ENCODE measurements at places on chromosomes 6 and 20.

GRCh38 chr20:38129893-38130609, 35.0 kb downstream of the TGM2 start:
- no peak for DNase-seq

DNA sequence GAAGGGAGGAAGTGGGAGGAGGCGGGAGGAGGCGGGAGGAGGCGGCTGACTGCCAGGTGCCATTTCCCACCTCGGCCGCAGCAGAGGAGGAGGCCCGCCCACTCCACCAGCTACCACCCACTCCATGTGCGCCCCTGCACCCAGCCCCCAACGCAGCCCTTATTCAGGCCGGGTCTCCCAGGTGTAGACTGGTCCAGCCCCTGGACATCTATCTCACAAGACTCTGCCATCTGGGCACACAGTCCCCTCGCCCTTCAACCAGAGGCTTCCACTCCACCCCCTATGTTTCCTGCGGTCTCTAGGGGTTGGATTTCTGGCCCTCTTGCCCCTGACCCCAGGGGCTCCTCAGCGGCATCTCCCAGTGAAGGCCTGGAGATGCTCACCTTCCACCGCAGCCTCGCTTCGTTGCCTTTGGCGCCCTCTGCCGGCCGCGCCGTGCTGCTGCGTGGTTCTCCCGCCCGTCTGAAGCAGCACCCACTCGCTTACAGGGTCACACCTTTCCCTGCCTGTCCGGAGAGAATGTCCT, 32.6 kb upstream of the FAM83D start:
- DNase-seq = peak; percentile 81

- DNase-seq = no peak
These were observed 109.3 kb downstream of the DNAH8 start for GRCh38 chr6:38824243-38824894.

- no peak for DNase-seq
These were observed 24.3 kb downstream of the ARHGAP40 start for GRCh38 chr20:38625896-38626295.

GRCh38 chr20:10447028-10447427, 11.9 kb downstream of the SLX4IP start:
- peak; percentile 69 for DNase-seq

DNA sequence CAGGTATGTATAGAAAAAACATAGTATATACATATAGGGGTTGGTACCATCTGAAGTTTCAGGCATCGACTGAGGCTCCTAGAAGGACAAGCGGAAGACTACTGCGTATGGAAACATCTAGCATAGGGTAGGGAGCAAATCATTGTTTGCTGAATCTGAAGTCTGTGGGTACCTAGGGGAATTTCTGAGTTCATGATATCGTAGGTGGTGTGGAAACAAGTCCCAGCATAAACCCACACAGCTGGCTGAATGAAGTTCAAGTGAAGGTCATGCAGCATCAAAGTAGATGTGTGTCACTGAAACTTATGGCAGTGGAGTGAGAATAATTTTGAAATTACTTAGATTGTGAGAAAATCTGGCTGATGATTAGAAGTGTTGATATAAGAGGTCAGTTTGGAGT, 39.4 kb downstream of the MAP7 start:
- no peak for DNase-seq

DNA sequence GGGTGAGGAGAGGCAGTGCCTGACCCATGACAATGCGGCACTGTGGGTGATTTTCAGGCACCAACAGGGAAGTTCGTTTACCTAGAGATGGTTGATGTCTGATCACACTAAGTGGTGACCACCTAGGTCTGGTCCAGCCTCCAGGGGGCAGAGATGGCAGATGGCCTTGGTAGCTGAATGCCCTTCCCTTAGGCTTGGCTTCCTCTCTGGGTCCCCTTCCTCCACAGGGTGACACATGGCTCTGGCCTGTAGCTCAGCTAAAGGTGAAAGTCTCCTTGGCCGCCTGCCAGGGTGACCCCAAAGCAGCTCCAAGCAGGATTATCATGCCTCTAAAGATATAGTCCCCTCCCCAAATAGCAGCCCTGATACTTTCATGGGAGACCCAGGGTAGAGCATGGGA, 6.4 kb downstream of the GDAP1L1 start:
- no peak for DNase-seq

DNA sequence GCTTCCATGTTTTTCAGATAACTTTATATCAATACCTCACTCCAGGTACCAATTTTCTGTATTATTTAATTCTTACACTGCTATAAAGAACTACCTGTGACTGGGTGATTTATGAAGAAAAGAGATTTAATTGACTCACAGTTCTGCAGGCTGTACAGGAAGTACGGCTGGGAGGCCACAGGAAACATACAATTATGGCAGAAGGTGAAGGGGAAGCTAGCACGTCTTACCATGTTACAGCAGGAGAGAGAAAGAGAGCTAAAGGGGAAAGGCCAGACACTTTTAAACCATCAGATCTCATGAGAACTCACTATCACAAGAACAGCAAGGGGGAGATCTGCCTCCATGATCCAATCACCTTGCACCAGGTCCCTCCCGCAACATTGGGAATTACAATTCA, 119.1 kb upstream of the BMP5 start:
- DNase-seq = no peak

DNA sequence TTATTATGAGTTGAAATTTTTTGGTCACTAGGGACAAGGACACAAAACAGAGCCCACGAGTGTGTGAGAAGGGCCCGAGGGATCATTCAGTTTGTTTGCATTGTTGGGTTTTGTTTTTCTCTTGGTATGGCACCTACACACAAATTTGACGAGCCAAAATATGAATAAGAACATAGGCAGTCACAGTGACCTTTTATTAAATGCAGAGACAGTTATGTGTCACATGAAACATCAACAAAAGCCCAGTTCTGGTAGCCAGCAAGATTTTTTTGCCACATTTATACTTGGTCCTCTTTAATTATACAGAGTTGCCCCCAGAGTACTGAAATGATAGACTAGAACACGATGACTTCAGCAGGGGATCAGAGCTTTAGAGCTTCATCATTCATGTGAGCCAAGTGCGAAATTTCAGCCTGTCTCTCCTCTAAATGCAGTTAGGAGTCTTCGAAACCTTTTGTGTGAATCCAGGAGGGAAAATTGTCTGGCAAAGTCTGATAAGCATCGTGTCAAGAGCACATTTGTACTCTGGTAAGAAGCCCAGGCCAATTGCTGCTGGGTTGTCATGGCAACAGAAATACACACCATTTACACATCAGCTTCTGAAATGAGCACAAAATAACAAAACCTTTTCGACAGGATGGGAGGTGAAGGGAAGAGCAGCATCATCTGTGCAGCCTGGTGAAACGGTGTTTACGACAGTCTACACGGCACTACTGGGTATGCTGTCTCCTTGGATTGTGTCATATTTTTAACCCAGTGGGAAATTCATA, 79.2 kb upstream of the RIPOR2 start:
- peak; percentile 42 for DNase-seq

DNA sequence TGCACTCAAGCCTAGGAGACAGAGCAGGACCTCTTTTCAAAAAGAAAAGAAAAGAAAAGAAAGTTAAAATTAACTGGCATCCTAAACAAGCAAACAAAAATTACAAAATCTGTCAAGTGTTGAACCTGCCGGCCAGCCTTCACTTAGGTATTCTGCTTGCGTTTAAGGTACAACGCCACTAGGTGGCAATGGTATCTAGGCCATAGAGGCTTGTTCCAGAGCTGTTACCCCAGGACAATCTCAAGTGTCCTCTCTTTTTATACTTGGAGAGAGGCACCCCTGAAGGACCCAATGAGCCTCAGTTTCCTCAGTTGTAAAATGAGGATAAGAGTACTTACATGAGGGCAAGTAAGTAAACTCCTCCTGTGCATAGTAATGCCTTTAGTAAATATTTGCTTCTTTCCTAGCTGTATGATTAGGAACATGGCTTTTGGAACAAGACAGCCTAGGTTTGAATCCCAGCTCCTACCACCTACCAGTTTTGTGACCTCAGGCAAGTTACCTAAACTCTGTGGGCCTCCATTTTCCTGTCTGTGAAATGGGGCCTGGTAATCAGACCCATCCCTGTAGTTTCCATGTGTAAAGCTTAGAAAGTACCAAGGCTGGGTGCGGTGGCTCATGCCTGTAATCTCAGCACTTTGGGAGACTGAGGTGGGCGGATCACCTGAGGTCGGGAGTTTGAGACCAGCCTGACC, 5.8 kb upstream of the PACSIN1 start:
- peak; percentile 59 for DNase-seq

- no peak for DNase-seq
These were observed 167.2 kb upstream of the THEMIS start for GRCh38 chr6:128068119-128068479.

DNA sequence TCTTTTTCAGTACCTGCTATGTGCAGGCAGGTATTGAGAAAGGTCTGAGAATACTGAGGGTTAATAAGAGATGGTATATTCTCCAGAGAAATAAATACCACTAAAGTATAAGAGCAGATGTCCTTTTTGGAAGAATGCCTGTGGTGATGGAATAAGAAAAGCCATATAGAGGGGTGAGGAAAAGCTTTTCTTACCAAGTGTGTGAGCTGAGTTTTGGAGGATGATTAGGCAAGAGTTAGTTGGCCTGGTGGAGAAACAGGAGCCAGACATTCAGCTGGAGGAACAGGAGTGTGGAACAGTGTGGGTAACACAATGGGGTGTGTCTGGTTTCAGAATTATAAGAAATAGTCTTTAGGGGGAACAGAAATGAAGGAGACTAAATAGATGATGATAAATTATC, 19.9 kb downstream of the ZNF451 start:
- DNase-seq = no peak

GRCh38 chr6:15280028-15280427, 34.2 kb downstream of the JARID2 start:
- no peak for DNase-seq

- DNase-seq = no peak
These were observed 38.5 kb downstream of the SIM1 start for GRCh38 chr6:100426241-100426640.

- no peak for DNase-seq
These were observed 24.6 kb upstream of the C20orf204 start for GRCh38 chr20:64011366-64011779.

- no peak for DNase-seq
These were observed 22.8 kb upstream of the LRRC1 start for GRCh38 chr6:53771785-53772624.

GRCh38 chr6:134190883-134191282, 127.0 kb downstream of the SGK1 start:
- no peak for DNase-seq

DNA sequence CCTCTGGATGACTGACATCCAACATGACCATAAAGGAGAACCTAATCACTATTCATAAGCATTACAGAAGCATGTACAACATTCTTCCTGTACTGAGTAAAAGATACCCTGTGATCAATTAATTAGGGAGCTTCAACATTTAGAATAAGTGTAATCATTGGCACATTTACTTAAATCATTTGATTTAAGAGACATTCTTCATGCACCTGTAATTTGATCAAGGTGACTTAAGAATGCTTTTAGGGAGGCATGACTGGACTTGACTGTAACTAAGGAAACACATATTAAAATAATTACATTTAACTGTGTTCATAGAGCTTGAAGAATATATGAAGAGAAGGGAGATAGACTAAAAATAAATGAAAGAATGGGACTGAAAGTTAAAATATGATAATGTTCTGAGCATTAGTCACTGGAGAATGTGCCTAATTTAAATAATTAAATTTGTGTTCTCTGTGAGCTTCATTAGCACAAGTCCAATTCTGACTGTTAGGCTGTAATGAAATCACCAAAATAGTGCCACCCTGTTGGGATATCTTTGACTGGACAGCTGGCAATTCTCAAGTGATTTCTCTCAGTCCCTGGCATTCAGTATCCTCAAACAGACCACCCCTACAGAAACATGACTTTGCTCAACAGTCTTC, 295.5 kb upstream of the ADGRB3 start:
- no peak for DNase-seq

DNA sequence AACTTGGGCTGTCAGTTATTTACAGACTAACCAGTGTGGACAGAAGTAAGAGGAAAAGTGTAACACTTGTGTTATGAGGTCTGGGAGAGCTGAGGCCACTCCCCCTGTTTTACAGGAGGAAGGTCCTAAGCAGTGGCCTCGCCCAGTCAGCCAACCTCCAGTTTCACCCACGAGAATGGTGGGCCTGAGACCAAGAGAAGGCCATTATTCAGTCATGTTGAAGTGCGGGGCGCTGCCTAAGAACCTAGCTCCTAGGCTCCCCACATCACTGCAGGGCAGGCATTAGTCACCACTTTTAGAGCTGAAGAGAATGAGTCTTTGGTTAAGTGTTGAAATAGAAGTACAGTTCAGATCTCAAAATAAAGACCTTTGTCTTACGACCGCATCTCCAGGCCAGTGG, 27.9 kb downstream of the CDYL start:
- no peak for DNase-seq
